ENCODE measurements at places on chromosomes 6 and 20.

DNA sequence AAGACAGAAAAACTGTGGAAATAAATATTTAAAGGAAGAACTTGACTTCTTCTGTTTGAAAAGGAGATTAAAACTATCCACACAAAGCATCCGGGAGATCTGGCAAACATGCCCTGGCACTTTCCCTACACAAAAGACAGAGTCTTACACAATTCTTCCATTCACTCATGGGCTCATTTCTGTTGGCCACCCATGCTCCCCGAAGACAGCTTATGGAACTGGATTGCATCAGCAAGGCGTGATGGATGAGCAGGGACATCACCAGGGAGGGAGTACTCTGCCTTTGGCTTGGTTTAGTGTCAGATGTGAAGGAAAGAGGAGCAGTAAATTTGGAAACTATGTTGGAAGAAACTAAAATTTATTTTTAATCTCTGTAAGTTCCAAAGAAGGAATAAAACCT lies 379.3 kb downstream of the CD109 start:
- no peak for DNase-seq

- DNase-seq = no peak
Observed at GRCh38 chr6:109093732-109094415, 772 bp downstream of the SESN1 start.

DNA sequence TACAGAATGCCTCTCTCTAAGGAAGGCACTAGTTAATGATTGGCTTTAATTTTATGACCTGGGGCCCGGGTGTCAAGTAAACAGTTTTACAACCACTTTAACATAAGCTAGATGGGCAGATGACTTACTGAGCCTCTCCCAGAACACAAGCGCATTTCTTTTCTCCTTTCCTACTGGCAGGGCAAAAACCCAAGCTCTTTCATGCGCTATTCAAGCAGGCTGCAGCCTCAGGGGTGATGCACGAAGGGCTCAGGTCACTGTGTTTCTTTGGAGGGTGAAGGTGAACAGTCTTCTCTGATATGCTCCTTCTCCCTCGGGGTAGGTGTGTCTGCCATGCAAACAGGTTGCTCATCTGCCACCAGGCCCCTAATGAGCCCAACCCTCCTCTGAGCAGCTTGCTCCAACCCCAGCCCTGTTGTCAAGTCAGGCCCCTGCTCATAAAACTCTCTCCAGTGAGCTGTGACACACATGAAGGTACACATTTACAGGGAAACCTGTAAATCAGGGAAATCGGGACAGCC lies 73.5 kb upstream of the CDH4 start:
- DNase-seq = no peak

DNA sequence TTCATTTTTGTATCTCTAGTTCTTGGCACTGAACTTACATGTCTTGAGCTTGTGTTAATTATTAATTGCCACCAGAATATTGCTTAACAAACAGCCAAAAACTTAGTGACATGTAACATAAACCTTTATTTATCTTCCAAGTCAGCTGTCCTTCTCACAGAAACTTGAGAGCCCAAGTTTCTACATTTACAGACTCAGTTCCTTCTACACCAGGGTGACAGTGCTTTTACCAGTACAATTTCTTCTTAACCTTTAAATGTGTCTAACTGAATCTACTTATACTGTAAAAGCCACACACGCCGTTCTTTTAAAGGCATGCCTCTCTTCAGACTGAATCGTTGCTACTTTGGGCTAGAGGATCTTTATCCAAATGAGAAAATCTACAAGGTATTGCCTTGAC lies 539.2 kb downstream of the GRIK2 start:
- no peak for DNase-seq

DNA sequence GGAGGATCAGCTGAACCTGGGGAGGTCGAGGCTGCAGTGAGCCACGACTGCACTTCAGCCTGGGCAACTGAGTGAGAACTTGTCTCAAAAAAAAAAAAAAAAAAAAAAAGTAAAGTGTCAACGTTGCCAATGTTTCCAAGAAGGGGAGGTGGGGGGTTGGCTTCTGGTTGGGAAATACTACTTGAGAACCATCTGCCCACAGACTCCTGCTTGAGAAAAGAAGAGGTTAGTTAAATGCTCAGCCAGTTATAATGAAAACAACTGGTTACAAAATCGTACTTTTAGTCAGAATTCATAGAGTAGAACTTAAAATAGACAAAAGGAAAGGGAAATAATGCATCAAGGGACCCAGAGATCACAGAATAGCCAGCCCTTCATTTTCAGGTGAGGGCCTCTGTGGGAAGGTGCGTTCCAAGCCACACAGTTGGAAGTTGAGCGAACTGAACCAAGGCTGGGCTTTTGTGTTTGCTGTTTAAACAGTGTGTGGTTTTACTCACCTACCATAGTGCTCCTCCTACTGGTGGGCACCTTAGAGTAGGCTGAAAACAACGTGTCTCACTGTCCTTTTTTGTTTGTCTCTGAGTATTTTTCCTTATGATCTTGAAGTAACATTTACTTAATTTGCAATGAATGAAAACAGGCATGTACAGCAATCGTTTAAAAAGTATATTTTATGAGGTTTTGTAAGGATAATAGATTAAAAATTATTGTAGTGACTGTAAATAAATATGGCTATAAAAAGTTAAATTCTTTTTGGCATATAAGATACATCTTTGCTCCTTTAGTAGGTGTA lies 200.7 kb downstream of the BCAS1 start:
- DNase-seq = peak; percentile 65

DNA sequence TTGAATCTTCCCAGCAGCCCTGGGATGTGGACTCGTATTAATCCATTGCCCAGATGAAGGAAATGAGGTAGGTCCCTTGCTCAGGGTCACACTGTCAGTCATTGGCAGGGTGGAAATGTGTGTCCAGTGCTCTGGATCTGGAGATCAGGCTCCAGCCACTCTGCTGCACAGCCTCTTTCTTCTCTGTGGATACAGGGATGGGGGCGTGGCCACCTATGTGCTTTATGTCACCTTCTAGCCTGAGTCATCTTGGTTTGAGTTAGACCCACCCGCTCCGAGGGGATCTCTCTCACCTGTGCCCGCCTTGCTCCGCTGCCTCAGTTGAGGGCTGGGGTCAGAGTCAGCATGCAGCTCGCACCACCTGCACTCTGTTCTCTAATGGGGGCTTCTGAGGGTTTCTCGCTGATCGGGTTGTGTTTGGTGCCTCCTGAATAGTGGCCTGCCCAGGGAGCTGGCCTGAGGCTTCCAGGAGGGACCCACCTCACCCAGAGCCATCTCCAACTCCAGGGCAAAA lies 80.0 kb downstream of the TCP11 start:
- DNase-seq = no peak

DNA sequence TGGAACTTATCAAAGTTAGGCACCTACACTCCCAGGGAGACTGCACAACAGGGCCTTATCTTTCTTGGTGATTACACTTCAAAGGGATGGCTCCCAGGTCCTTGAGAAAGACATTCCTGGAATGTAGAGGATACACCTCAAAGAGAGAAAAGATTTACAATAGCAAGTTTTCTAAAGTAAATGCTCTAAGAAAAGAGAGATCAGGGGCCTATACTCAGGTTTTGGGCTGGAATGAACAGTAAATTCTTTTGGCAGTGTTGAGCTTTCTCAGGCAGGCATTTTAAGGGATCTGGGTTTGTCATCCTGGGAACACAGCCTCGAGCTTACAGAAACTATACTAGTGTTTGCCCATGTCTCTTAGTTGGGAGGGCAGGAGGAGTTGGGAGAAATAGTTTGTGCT lies 31.7 kb upstream of the ME1 start:
- DNase-seq = no peak

DNA sequence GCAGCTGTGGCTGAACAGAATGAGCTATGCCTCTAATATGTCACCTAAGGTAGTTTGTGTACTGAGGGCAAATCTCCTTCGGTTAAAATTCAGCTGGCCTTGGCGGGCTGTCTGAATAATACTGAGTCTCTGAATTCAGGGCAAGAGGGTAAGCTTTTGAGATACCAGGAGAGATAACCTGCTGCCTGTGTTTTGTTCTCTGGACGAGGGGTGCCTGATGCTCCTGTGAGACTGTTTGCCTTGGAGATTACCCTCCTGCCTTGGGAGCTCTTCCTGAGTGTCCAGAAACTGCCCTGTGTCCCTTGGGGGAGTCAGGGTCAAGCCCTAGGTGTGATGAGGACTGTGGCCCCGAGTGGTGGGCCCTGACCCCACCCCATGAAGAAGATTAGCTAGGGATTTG lies 282.9 kb downstream of the KIF16B start:
- no peak for DNase-seq

DNA sequence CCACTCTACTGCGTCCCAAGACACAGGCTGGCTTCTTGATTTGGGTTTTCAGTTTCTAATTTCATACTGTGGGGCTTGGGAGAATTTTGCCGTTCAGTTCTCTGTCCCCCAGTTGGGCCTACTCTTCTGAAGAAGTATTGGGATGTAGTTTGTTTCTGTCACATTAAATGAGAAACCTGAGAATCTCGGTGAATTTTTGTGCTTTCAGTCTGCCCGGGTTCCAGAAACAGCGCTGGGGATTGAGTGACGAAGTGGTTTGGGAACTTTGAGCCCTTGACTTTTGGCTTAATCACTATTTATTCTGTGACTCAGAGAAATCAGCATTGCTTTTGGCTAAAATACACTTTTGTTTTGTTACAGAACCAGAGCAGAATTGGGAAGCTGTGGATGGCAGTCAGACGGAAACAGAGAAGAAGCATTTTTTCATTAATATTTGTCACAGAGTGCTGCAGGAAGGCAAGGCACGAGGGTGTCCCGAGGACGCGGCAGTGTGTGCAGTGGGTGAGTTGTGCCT lies 74.0 kb downstream of the IGF2R start:
- no peak for DNase-seq

Data from NCI-H1105 (cell line).